Endodermal cell (in vitro differentiated cells): ENCODE measurements at places on chromosomes 3 and 15. TPM values are rescaled to one million over a fixed set of nuclear protein-coding genes. Genes with fewer than 3 reads are reported as not detected.

DNA sequence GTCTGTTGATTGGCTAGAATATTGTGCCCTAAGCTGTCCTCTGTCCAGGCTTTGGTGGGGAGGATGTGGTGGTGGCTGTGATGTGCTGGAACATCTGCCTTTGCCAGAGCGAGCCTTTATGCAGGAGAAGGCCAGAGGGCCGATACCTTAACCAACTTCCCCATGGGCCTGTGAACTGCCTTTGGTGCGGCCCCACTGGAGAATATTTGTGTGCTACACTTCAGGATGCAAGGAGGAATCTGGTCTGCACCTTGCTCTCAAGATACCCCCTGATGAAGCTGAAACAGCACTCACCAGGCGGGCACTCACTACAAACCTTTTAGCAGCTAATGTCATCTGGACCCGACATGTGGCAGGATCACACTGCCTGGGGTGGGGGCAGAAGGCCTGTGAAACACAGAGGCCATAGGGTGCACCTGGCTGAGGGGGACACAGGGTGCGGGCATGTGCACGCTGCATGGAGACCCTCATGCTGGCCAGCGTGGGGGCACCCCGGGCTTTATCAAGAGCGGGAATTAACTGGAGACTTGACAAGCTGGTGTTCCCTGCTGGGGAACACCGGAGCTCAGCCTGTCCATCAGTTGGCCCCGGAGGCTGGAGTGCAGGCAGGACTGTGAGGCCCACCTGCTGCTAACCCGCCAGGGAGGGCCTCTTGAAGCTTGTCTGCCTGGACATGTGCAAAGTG lies 16.4 kb downstream of the PRR23E start:
- DNase-seq, result no peak

DNA sequence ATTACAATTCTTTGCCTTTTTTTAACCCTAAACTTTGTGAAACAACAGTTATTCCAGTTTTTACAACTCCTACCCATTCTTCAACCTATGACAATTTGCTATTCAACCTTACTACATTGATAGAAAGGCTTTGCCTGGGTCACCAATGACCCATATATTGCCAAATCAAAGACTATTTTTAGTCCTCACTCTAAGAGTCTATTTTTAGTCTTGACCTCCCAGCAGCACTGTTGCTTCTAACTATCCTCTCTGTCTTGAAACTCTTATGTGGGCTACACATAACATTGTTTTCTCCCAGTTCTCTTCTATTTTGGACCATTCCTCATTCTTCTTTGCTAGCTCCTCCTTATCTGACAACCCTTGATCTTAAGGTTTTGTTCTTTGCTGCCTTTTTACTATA lies 71.4 kb downstream of the C3orf80 start:
- DNase-seq, result no peak

GRCh38 chr15:98501192-98501591 lies 147.1 kb upstream of the IGF1R start:
- DNase-seq, result no peak

DNA sequence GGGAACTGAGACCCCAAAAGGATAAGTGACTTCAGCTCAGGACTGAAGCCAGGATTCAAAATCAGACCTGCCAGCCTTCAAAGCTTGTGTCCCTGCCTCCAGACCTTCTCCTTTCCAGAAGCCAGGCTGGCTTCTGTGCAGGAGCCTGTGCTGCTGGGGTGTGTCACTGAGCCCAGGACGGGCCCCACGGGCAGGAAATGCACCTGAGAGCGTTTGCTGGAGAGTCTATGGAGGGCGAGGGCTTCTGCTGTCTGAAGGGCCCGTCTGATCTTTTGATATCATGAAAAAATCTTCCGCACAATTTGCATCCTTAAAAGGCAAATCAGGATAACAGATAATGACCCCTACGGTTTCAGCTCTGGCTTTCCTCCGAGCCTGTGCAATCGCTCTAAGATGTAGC lies 125.4 kb downstream of the FAM43A start:
- no peak for DNase-seq

DNA sequence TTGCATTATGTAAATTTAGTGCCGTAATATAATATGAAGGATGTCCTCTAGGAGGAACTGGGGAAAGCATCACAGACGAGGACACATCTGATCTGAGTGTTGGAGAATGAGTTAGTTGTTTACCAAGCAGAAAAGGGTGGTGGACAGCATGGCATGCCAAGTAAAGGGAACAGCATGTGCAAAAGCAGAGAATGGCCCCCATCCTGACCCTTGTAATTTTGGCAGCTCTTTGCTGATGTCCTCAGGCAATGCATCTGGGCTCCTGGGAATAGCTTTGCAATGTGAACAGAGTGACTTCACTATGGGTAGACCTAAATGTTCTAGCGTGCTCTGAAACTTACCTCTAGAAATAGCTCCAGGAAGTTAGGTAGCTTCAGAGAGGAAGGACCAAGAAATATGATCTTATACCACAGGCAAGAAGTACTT lies 263.3 kb downstream of the LPP start:
- no peak for DNase-seq

Gene DNAH12
- 0.25 and 0.77 TPM in 2 replicates for total RNA-seq

Gene ALPK3
- total RNA-seq, result 79.2 and 94.1 TPM in 2 replicates

DNA sequence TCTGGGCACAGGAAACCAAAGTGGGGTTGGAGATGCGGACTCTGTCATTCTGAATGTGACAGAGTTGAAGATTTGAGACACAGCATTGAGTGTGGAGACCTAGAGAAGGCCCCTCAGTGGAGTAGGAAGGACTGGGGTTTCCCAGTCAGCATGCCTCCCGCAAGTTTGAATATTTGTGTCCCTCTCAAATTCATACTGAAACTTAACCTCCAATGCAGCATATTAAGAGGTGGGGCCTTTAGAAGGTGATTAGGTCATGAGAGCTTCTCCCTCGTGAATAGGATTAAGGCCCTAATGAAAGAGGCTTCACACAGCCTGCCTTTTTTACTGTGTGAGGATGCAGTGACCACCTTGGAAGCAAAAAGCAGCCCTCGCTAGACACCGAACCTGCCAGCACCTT lies 8.0 kb downstream of the HDDC3 start:
- DNase-seq, result no peak

GRCh38 chr3:71585887-71586809 lies 2.6 kb upstream of the FOXP1 start:
- DNase-seq, result no peak

- DNase-seq, result no peak
Measured at GRCh38 chr15:69940441-69941300, 157.0 kb downstream of the TLE3 start.
